ENCODE measurements at places on chromosomes 5 and 9.
A peak's percentile ranks its signal among the peaks of the same experiment; 100 is the strongest.

DNA sequence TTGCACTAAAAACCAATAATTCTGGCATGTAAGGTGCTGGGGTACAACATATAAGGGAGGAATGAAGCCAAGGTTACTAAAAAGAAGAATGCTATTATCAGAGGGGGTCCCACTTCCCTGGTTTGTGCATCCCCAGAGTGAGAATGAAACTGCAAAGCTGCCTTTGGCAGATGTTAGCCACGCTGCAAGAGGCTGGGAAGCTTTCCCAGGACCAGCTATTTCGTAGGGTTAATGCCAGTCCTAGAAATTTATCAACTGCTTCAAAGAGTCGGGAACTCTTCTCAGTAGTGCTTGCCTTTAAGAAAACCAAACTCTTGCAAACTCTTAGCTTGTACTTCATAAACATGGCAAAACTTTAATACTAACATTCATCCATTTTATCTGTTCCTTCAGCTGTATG lies 87.5 kb upstream of the NR5A1 start:
- DNase-seq, result no peak

DNA sequence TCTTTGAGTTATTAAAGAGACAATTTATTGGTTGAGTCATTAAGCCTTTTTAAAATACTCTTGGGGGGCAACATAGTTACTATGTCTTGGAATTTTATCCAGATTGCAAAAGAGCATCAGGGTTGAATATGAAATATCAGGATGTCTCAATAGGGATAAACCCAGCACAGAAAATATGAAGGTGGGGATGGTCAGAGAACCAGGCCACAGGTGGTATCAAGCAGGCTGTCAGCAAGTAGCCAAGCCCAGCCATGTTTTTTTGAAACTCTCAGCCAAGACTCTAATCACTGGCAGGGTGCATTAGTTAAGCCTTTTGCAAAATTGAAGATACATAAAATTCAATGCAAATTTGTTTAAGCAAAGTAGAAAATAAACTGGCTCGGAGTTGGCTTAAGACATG lies 468.9 kb downstream of the DTWD2 start:
- no peak for DNase-seq

DNA sequence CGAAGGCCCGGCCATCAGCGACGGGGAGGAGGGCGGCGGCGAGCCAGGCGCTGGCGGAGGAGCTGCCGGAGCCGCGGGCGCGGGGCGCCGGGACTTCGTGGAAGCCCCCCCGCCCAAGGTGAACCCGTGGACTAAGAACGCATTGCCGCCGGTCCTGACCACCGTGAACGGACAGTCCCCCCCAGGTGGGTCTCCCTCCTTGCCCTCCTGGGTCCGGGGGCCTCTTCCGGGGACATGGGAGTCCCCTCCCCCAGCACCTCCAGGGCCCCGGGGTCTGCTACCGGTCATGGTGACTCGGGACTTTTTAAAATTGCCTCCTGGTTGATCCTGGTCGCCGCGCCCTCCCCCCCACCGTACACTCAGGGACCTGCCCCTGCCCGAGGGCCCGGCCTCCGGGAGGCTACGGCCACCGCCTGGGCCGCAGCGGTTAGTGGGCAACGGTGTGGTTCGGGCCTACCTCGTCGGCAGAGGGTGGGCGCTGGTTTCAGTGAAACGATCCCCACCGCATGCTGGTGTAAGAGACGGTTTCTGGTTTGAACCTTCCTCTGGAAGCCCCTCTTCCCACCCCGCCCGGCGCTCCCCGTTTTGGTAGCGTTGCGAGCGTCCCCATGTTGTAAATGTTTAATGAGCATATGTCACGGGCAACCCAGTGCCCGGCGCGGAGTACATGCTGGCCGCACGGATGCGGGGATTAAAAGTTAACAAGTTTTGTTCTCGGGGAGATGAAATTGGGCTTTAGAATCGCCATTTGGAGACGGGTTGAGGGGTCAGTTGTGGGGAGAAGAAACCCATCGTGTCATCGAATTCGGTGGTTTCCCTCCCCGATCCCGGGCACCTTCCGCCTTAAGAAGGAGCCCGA lies 1.1 kb downstream of the LARP1 start:
- DNase-seq, result peak; percentile 43

- DNase-seq, result no peak
Observed at GRCh38 chr5:162842727-162843126, 594.7 kb upstream of the CCNG1 start.

DNA sequence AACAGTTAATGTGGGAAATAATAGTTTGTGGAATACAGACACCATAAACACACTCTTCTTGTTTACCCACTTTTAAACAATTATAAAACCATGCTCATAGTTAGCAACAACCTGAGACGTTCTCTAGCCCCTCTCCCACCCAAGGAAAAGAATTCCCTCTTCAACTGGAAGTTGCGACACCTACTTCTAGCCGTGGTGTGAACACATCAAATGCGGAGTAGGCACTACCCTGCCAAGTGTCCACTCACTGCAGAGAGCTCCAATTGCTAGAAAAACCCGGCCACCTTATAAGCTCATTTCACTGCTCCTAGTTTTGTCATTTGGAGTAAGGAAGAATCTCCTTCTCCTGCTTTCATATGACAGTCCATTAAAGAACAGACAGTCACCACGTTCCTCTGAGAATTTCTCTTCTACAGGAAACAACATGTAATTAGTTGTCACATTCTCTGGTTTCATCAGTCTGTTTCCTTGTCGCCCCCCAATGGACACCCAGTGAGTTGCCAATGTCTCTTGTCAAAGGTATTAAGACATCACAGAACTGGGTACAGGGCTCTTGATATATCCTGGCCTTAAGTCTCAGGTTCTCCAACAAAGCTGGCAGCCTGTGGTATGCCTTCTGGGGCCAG lies 47.3 kb downstream of the PRLR start:
- DNase-seq, result peak; percentile 51
